ENCODE measurements at places on chromosomes 12 and 14. TPM values are rescaled to one million over a fixed set of nuclear protein-coding genes. Genes with fewer than 3 reads are reported as not detected.

Gene GPRC5A
- polyA plus RNA-seq, result 118 TPM

Gene HOXC13
- not detected for polyA plus RNA-seq

- no peak for DNase-seq
Measured at GRCh38 chr14:94010625-94011024, 13.5 kb downstream of the CCDC197 start.

- DNase-seq, result no peak
Measured at GRCh38 chr12:107503887-107504885, 181.4 kb upstream of the PWP1 start.

- DNase-seq, result no peak
Measured at GRCh38 chr12:104466709-104467345, 10.1 kb downstream of the CHST11 start.

DNA sequence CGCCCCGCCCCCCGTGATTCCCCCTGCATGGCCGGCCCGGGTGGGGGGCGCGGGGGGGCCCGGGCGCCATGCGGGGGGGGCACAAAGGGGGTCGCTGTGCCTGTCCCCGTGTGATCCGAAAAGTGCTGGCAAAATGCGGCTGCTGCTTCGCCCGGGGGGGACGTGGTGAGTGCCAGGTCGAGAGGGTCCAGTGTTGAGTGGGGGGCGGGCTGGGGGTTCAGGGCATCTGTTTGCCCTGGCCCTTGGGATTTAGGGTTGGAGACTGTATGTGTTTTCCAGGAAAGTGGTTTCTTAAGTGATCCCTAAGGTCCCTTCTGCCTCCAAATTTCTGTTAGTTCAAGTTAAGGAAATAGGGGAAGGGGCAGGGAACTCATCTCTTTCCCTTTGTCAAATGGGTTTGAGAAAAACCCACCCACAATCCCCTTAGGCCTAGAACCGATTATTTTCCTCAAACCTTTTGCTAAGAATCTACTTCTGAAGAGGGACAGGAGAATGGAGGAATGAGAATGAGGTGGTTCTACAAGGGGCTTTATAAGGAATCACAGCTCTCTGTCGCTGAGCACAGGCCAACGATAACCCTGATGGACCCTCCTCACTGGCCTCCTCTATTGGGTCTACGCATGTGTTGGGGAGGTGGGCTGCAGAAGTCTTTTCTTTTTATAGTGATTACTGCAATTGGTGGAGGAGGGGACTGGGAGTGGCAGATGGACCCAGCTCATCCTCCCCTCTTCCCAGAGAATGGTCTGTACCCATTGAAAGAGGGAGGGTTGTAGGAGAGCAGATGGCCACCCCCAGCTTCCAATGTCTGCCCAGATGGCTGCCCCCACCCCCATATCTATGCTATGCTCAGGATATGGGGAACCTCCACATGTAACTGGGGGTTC is 834 bp downstream of the ARHGEF25 start:
- DNase-seq, result no peak

DNA sequence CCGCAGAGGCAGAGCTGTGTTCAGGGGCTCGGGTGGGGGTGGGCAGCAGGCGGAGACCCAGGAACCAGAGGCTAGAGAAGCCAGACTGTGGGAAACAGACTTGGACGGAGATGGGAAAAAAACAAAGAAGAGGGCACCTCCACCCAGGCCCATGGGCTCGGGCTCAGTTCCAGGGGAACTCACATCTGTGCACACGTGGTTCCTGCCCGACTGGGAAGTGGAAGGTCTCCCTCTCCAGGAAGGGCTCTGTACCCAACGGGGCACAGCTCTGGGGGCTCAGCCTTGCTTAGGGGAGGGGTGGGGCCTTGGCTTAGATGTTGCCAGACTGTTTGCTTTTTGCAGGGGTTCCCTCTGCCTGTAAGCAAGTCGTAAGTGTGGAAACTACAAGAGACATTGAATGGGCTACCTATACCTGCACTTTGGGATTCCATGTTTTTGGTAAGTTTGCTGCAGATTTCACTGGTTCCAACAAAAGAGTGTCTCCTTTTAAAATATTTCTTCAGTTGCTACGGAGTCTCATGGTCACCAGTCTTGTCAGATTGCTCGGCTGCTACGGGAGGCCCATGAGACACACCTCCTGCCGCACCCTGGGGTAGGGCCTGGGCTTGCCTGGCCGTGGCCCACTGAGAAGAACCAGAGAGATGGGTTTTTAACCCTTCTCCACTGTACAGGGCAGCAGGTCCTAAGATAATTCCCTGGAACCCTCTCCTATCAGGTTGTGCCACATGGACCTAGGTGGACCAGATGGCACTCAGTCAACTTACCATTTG is 127.6 kb upstream of the EVL start:
- no peak for DNase-seq
